ENCODE measurements at places on chromosomes 6 and 20.

DNA sequence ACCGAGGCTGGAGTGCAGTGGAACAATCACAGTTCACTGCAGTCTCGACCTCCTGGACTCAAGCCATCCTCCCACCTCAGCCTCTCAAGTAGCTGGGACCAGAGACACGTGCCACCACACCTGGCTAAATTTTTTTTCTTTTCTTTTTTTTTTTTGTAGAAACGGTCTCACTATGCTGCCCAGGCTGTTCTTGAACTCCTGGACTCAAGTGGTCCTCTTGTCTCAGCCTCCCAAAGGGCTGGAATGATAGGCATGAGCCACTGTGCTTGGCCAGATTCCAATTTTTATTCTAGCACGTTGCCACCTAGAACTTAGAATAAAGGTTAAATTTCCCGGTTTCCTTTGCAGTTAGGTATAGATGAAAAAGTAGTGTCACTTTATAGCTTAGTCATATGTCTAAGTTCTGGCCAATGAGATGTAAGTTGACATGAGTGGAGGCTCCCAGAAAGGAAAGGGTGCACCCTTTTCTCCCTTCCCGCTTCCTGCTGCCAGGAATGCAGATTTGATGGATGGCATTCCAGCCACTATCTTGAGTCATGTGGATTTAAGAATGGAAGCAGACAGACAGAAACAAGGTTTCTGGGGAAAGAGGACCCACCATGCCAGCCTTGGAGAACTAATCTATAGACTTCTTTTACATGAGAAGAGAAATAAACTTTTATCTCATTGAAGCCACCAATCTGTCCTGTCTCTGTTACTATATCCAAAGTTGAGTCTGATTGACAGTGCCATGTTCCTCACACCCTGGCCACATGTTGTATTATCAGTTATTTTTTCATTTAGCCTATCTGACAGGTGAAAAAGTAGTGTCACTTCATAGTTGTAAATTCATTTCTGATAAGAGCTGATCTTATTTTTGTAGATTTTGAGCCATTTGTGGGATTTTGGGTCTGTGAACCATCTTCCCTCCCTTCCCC, 60.6 kb upstream of the NCOA3 start:
- no peak for DNase-seq

DNA sequence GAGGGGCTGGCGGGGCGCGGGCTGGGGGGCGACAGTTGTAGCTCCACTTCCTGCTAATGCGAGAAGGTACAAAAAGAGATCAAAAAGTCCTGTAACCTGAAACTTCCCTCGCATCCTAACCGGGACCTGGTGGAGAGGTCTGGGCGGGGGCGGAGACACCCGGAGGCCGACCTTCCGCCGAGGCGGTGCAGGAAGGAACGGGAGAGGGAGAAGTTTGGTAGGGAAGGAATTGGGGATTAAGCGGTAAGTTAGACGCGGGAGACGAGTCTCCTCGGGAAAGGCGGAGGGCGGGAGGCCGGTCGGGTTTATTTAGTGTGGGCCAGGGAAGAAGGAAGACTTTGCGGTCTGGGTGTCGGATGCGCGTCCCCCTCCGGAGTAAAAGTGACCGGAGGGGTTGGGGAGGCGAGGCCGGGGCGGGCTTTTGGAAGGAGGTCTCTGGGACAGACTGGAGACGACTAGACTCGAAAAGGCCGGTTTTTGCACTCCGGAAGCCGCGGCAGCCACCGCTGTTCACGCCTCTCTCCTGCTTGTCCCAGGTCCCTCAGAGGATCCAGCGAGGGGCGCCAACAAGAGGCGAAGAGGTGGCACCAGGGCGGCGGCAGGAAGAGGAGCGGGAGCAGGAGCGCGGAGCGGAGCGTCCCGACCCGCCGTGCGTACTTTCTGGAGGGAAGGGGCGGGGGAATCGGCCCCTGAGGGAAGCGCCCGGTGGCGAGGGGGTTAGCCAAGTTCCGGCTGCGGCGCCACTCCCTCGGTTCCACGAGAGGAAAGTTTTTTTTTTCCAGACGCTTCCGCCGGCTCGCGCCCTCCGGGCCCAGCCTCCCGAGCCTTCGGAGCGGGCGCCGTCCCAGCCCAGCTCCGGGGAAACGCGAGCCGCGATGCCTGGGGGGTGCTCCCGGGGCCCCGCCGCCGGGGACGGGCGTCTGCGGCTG, 734 bp downstream of the TPBG start:
- DNase-seq = no peak

DNA sequence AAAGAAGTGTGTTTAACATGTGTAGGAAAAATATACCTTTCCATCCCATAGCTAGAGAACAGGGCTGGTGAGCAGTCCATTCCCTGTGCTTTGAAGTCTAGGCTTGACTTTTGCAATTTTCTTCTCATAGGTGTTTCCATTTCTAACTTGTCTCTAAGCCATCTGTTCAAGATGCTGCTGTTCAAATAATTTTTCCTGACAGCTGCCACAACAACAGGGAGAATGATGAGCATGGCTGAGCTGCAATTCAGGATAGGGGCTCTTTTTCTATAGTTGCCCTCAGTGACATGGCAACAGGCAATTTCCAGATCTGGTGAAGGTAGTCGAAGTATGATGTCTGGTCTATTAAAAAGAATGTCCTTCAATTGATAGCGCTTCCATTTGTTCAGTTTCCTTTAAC, 103.0 kb upstream of the HS3ST5 start:
- DNase-seq = no peak

DNA sequence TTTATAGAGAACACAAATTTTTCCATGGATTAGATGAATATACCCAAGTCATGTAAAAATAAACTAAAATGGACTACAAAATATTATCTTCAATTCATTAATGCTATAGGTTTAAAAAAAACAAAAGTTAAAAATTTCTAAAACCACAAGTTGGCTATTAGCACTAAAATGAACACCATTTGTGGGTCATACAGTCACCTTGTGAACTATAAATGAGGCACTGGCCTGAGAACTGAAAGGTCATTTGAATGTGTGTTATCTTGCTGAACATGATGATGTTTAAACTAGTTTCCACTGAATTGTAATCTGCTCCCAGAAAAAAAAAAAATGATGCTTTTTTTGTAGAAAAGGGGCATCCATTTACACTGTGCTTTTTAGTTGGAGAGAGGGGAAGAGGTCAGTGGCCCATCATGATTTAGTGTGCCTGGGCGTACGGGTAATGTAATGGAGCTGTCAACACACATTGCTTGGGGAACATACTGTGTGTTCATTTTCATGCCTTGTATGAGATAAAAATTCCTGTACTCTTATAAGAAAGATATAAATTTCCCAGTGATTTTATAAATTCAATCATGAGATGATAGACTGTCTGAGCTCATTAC, 96.6 kb upstream of the FKBP1C start:
- no peak for DNase-seq

DNA sequence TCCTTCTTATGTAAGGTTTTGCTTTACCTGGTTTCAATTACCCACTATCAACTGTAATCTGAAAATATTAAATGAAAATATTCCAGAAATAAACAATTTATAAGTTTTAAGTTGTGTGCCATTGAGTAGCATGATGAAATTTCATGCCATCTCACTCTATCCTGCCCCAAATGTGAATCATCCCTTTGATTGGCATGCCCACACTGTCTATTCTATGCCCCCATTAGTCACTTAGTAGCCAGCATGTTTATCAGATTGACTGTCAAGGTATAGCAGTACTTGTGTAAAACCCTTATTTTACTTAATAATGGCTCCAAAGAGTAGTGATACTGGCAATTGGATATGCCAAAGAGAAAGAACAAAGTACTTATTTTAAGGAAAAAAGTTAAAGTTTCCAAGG, 403.8 kb downstream of the ADGRB3 start:
- no peak for DNase-seq

DNA sequence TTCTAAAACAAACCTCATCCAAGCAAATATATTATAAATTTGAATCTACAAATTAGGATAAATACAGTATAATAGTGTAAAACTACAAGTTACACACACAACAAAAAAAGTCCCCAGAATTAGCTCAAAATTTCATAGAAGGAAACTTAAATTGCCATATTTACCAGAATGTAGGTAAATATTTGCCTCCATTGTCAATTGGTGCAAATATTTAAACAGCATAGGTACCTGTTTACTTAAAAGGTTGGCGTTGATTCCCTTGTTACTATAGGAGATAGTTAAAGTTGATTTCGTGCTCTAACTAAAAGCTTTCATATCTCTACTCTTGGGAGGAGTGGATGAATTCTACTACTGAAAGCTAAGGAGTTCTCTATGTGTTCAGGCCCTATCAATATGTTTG, 111.6 kb upstream of the TENT5A start:
- no peak for DNase-seq

GRCh38 chr6:10413262-10413849, 1.5 kb downstream of the TFAP2A start:
- DNase-seq = no peak

- peak; percentile 82 for DNase-seq
These were observed 93.1 kb downstream of the PRND start for GRCh38 chr20:4814696-4815252.

GRCh38 chr20:32823078-32823477, 3.3 kb downstream of the MAPRE1 start:
- no peak for DNase-seq

GRCh38 chr6:169926617-169927417, 175.4 kb downstream of the ERMARD start:
- no peak for DNase-seq

GRCh38 chr20:58483051-58483450, 32.1 kb downstream of the APCDD1L start:
- DNase-seq = no peak

DNA sequence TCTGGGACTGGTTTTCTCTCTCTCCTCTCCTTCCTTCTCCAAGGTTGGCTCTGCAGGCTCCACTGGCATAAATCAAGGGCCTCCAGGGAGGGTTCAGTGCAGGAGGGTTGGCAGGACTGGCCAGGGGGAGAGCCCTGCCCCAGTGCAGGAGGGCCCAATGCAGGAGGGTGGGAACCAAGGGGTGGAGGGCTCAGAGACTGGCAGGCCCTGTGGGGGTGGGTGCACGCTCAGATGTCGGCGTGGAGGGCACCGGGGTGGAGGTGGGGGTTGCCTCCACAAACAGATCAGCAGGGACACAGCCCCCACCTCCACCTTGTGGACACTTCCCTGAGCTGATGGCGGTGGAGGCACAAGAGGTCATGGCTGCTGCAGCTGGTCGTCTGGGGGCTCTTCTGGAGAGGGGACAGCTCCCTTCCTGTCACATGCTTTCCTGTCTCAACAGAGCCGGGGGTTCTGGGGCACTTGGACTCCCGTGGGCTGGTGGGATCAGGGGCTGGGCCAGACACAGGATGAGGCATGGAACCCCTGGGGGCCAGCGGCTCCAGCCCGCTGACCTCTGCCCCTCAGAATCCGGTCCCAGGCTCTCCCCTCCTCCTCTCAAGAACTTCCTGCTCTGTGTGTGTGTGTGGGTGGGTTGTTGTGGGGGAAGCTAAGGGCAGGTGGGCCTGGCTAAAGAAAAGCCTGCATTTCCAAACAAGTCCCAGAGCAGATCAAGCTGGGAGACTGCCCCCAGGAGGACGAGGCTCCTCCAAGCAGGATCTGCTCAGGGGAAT, 2.7 kb upstream of the ABHD16B start:
- no peak for DNase-seq

DNA sequence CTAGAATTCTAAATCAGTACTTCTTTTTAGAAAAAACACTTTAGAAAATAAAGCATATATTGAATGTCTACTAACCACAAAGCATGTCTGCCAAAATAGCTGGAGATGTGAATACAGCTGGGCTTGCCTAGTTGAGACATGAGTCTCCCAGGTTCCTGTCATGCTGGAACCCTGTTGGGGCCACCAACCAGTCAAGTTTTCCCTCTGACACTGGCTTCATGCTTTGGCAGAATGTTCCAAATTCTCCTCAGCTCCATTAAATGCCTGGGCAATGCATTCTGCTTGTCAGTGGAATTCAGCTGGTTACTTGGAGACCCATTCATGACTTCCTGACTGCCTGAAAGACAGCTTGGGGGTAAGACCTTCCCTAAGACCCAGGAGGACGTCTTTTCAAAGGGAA, 87.2 kb downstream of the PRND start:
- DNase-seq = no peak

- no peak for DNase-seq
These were observed 19.2 kb downstream of the DCBLD1 start for GRCh38 chr6:117501722-117502121.

GRCh38 chr6:44201200-44201599, 15.5 kb upstream of the MYMX start:
- DNase-seq = no peak

DNA sequence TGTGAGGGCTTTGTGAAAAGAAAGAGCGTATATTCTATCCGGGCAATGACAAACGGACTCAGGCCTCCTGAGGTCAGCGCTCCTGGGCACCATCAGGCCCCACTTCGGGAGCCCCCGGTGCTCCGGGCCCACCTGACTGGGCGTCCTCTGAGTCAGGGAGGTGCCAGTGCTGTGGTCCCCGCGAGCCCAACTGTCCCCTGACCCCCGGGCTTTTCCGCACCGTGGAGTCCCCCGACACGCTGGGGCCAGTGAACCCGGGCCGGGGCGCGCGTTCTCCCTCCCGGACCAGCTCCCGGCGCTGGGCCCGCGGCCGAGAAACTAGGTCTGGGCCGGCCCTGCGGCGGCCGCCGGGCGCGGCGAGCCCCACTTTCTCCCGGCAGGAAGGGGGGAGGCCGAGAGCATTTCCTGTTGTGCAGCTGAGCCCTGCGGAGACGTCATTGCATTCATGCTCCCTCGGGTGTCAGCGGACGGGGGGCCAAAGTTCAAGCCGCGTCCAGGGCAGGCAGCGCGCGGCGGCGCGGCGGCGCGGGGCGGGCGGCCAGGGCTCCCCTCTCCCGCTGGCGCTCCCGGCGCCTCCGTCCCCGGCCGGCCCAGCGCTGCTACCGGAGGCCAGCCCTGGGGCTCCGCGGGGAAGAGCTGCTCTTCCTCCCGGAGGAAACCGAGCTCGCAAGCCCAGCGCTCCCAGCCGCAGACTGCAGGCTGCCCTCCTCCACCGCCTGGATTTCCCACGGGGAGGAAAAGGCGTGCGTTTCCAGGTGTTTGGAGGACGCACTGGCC, 18.3 kb downstream of the HIVEP2 start:
- peak; percentile 66 for DNase-seq

- no peak for DNase-seq
These were observed 75.0 kb downstream of the BCKDHB start for GRCh38 chr6:80181352-80182081.

GRCh38 chr20:39643292-39643691, 681.1 kb downstream of the DHX35 start:
- DNase-seq = no peak

DNA sequence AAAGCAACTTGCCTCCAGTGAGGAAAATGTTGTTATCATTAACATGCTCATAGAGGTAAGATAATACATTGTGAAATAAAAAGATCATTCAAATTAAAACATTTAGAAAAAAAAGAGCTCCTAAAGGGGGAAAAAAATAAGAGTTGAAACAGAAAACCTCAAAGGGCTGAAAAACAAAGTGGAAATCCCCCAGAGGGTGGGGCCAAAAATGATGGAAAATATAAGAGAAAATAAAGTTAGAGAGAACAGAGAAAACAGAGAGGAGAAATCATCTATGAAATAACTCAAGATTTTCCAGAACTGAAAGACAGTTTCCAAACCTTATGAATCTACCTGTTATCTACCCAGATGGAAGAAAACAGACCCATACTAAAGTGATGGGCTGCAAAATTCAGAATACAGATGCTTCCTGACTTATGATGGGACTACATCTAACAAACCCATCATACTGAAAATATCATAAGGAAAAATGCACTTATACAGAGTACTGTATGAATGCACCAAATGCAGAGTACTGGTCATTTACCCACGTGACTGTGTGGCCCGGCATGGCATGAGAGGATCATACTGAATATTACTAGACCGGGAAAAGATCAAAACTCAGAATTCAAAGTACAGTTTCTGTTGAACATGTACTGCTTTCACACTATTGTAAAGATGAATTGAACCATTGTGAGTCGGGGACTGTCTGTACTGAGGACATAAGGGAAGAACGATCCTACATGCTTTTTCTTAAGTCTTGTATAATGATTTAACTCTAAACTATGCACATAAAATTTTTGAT, 4.0 kb downstream of the ZBTB24 start:
- DNase-seq = no peak
